ENCODE measurements at places on chromosomes 5 and 9.

DNA sequence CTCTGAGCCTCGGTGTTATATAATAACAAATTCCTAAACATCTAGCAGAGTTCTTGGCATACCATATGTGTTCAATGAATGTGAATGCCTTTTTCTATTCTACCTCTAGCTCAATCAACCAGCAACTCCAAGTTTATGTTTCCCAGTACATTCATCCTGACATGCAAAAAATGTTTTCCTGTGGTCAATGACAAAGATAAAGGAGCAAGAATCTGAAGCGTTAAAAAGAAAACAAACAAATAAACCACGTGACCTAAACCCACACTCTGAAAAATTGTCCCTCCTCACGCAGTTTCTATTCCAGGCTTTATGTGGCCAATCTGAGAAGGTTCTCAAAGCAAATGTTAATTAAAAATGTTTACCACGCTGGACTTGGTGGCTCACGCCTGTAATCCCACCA lies 18.0 kb downstream of the KLF4 start:
- no peak for DNase-seq

GRCh38 chr9:133332381-133332730 lies 3.6 kb downstream of the SURF6 start:
- DNase-seq = no peak

GRCh38 chr5:114634967-114635901 lies 273.4 kb downstream of the KCNN2 start:
- DNase-seq = no peak

DNA sequence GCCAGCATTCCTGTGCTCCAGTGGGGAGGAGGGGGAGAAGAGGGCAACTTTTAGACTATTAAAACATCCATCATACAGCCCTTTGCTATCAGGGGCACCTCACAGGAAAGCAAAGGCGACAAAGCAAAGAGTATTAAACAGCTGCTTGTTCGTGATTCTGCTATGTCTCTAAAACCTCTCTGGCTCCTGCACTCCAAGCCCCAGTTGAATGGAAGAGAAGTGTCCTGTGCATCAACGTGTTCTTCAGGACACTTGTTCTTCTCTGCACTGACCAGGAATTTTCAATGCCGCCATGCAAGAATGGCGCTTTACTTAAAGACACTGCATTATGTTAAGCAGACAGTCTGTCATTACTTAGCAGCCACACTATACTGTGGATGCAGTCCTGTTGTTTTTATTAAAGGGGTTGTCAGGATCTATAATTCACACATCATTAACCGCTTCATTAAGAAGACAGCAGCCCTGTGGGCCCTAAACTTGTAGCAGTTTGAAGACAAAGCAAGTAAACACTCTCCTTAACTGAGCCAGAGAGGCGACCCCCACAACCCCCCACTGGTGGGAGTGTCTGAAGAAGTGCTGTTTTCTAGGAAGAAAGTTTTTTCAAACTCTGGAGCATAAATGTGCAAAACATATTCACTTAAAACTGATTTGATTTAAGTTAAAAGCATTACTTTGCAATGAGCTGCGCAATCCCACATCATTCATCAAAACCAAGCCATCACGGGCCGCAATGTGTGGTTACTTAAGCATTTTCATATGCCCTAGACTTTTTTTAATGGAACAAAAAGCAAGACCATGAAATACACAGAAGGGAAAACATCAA lies 164.5 kb downstream of the ZNF608 start:
- DNase-seq = peak; percentile 32

DNA sequence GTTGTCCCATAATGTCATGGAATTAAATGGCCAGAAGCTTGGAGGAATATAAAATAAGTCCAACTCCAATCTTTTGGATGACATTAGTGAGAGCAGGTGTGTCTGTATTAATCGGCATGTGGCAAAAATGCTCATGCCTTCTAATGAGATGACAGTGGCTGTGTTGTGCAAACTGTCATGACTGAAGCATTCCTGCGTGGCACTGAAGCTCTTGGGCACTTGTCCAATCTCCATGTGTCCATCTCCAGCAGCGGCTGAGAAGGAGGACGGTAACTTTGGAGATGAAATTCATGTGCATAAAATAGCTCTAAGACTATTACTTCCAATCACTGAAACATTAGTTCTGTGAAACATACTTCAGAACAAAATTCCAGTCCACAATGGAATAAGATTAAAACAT lies 697.5 kb upstream of the GRAMD2B start:
- no peak for DNase-seq

DNA sequence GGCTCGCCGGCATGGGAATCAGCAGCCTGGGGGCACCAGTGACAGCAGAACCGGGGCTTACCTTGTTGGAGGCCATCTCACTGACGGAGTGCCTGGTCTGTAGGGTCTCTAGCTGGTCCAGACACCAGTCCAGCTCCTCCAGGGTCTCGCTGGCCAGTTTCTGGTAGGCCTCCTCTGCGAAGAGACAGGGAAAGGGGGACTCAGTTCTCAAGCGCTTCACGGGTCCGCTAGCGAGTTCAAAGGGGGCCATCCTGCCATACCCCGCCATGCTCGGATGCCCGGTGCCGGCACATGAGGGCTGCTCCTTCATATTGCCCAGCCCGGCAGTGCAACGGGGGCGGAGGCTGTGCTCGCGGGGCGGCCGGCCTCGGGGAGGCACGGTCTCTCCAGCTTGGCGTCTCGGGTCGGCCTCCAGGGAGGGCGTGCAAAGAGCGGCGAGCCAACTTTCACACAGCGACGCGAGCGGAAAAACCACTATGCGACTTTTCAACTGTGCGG lies 456.0 kb downstream of the RAB3C start:
- no peak for DNase-seq

DNA sequence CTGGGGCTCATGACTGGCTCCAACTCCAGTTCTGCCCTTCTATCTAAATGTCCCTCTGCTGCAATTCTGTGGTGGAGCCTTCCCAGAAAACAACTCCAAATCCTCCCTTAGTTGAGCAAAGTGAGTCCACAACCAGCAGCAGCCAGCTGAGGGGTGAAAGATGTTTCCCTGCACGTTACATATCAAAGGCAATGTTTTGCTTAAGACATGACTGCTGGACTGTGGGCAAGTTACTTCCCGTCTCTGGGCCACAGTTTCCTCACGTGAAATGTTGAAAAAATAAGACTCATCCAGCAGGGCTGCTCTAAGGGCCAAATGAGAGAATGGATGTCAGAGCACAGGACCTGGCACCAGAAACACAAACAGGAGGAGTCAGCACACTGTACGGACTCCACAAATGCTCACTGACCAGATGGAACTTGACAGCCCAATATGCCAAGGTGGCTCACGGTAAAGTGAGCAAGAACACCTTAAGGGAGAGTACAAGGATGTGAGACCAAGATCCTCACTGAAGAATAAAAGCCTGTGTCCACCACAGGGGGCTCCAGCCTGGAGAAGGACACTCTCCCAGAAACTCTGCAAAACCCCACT lies 138.4 kb upstream of the ABCA1 start:
- DNase-seq = no peak

GRCh38 chr9:136316271-136316751 lies 11.0 kb upstream of the GPSM1 start:
- no peak for DNase-seq

DNA sequence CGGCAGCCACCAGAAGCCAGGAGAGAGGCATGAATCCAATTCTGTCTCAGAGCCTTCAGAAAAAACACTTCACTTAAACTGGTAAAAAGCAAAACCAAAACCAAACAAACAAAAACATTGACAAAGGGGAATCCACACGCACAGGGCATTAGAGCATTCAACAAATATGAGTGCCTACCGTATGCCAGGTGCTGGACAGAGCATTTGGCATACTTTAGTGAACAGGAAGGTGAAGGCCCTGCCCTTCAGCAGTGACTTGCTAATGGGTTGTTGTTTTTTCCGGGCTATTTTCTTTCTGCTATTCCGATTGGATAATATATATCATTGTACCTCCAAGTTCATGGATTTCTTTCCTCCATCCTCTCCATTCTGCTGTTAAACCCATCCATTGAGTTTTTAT lies 71.7 kb upstream of the RUFY1 start:
- no peak for DNase-seq

DNA sequence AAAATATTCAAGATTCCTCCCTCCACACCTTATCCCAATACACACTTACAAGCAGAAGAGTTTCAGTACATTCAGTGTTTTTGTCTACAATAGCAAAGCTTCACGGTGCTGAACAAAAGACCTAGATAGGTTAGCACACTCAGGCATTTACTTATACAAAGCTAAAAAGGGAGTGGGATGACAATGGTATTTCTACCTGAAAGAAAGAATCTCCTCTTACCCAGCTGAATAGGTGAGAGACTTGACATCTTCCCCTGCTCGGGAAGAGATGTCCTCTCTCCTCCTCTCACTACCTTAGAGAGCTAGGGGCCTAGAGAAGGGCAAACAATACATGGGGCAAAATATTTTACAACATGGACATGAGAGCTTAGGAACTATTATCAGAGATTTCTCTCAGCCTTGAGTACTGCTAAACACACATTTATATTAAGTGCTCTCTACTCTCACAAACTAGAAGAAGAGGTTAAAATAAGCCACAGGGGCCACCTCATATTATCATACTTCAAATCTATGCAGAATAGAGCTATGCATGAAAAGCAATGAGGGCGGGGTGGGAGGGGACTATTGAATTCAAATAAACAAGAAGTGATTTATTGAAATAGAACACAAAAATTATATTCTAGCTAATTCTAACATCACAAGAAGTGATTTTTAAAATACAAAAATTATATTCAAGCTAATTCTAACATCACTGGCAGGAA lies 38.6 kb upstream of the RNF38 start:
- DNase-seq = no peak

DNA sequence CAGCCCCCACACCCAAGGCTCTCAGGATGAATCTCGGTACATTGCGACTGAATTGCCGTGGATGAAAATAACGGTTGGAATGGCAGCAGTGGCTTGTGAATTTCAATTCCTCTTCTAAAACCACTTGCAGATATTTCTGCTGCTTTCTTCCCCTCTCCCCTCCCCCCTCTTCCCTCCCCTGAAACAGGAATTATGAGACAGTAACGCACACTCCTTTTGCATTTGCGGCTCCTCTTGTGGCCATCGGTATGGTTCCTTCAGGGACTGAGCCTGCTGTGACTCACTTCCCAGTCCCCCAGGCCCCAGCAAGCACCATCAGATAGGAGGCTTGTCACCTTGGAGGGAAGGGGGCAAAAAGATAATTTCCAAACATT lies 9.7 kb downstream of the DCANP1 start:
- DNase-seq = no peak

GRCh38 chr9:68969538-68969937 lies 44.4 kb downstream of the PRKACG start:
- DNase-seq = no peak

DNA sequence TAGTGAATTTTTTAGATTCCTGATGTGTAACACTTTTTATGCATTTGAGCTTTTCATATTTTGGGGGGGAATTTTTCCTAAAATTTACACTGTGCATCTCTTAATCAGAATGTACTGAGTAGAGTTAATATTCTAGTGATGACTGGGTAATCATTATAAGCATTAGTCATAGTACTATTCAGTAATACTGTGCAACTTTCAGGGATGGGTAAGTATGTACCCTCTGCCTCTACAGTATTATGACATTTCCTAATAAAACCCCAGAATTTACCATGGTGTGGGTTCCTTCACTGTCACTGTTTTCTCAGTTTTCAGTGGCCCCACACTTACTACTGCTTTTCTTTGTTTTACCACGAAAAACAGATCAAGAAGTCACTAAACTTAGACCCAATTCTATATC lies 2.8 kb upstream of the CMYA5 start:
- DNase-seq = no peak

GRCh38 chr5:138243794-138244193 lies 30.6 kb downstream of the GFRA3 start:
- DNase-seq = peak; percentile 25

- no peak for DNase-seq
Observed at GRCh38 chr5:8993031-8993430, 552.8 kb downstream of the SEMA5A start.

- DNase-seq = no peak
Observed at GRCh38 chr9:69900406-69900805, 79.8 kb downstream of the CFAP95 start.

DNA sequence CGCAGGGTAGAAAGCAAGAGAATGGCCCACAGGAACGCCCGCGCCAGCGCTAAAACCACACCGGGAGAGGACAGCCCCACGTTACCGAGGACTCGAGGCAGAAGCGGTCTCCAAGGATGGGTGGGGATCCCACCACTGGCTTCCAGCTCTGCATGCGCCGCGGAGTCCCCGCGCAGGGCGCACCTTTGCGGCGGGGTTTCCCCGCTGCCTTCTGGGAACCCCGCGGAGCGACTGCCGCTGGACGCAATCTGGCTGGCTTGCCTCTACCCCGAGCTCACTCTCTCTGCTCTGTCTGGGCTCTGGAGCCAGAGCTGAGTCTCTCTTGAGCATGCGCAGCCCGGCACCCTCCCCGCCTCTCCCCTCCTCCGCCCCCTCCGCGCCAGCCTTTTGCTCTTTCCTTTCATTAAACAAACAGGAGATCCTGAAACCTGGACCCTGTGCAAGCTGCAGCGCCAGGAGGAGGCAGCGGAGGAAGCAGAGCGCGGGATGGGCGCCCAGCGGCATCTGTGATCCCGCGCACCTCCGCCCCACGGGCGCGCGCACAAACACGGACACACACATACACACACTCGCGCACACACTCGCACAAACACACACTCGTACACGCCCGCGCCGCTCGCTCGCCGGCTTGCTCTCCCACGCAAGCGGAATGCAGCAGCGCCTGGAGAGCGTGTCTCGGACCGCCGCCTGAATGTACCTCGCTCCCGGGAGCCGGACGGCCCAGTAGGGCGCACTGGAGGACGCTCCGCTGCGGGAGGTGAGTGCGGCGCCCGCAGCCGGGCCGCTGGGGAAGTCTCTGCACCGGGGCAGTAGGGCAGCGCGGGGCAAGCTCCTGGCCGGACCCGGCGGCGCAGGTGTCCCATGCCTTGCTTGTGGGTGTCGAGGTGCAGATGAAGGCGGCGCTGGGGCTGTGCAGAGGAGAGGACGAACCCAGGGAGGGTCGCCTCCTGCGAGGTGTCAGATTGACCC lies at the start of gene PLPPR1:
TSS of gene PLPPR1 (plus strand) at position 382 of the 969 bp plus-strand sequence.
- DNase-seq = peak; percentile 66

GRCh38 chr9:4832786-4833579 lies 40.2 kb downstream of the RCL1 start:
- no peak for DNase-seq

DNA sequence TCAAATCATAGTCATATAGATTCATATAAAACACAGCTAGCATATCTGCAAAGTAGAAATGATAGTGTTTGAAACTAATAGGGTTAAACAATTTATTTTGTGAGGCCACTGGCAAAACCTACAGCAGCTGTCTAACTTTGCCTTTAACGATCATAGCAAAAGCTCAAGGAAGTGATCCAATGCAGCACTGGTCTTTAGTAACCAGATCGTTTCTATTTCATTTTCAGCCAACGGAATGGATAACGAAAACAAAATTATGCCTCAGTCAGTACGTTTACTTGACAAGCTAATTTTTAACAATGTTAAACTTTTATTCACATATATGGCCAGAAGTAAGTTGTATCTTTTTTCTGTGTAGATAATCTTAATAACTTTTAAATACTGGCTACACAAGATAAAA lies 17.7 kb downstream of the MLLT3 start:
- no peak for DNase-seq

All from spinal cord (tissue), 10 donors.